ENCODE measurements at places on chromosomes 2 and 18. TPM values are rescaled to one million over a fixed set of nuclear protein-coding genes. Genes with fewer than 3 reads are reported as not detected.

DNA sequence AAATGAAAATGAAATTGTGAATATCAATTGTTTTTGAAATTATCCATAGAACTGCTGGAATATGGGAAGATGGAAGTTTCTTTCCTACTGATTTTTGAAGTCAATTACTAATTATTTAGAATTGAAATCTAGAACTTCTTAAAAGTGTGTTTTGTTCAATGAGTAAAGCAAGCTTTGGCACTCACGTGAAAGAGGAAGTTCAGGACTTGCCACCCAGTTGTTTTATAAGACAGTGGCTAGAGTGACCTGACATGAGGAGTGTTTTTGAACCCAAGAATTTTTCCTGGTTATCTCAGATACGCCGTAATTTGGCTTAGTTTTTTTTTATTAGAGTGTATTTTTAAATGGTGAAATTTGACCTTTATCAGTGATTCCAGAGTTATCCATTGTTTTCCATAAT, 3.5 kb downstream of the MXD1 start:
- DNase-seq: no peak

GRCh38 chr2:196804381-196804780, 4.8 kb downstream of the C2orf66 start:
- DNase-seq: no peak

- DNase-seq: no peak
These were observed 67.0 kb downstream of the TTC21B start for GRCh38 chr2:165886487-165887146.

Gene PAIP2B
- 3.0 TPM for total RNA-seq

Gene DNAH7
- 3.6 TPM for total RNA-seq

GRCh38 chr2:182088681-182089320, 103.1 kb downstream of the PPP1R1C start:
- DNase-seq: no peak

DNA sequence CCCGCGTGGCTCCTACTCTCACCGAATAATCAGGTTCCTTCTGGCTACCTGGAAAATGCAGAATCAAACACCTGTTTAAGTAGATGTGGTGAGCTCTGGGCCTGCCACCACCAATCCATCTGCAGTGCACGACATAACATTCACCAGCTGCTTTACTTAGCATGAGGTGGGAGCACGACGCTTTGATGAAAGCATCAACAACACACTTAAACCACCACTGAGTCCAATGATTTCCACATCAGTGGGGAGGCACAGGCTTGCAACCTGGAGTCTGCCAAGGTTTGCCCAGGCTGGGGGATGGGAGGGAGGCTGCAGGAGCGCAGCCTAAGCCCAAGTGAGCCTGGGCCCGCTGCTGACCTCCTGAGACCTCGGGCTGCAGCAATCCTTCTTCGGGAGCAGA, 415.5 kb downstream of the MEIS1 start:
- DNase-seq: no peak

DNA sequence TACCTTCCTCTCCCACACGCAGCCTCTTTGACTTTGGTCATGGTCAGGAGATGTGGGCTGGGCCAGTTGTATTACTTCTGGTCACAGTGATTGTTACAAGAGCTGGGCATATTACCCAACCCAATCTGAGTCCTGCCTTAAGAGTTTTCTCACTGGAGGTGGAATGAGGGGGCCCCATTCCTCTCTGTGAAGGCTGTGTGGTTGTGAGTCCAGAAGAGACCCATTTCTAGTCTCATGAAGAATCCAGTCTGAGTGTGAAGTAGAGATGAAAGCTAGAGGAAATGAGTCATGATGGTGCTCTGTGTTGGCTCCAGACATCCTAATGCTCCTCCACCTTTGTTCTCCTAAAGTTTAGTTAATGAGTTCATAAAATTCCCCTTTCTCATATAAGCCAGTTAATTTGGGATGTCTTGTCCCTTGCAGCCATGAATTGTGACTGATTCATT, 50.8 kb upstream of the RASGRP3 start:
- no peak for DNase-seq

Gene CHPF
- total RNA-seq: 70.8 TPM
